ENCODE measurements at places on chromosomes 2 and 18.

GRCh38 chr18:49597157-49597931, 35.5 kb downstream of the LIPG start:
- DNase-seq, result no peak

- DNase-seq, result no peak
Measured at GRCh38 chr2:207854484-207855440, 85.1 kb upstream of the FZD5 start.

DNA sequence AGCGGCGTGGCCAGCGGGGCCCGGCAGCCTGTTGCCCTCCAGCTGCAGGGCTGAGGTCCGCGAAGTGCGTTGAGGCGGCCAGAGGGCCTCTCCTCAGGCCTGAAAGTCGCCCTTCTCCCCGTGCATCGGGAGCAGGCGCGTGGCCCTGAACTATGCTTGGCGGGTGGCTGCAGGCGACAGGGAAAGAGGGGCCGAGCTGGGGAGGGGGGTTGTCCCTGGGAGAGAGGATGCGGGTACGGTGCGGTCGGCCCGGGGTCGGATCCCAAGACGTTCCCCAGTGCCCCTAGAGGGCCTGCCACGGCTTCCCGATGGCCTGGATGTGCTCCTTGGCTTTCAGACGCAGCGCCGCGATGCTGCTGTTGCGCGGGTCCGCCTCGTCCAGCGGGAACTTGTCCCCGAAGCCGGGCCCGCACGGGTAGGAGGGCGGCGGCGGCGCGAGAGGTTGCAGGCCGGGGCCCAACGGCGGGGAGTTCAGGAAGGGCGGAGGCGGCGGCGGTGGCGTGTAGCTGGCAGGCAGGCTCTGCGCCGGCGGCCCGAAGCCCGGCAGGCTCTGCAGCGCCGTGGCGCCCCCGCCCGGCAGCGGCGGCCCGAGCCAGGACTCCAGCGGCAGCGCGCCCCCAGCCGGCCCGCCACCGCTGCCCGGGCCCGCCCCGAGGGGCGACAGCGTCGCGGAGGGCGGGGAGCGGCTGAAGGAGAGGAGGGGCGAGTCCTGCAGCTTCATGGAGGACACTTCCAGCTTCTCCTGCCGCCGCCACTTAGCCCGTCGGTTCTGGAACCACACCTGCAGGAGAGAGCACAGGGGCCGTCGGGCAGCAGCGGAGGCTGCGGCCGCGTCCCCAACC, 4.3 kb downstream of the RAX start:
- no peak for DNase-seq

DNA sequence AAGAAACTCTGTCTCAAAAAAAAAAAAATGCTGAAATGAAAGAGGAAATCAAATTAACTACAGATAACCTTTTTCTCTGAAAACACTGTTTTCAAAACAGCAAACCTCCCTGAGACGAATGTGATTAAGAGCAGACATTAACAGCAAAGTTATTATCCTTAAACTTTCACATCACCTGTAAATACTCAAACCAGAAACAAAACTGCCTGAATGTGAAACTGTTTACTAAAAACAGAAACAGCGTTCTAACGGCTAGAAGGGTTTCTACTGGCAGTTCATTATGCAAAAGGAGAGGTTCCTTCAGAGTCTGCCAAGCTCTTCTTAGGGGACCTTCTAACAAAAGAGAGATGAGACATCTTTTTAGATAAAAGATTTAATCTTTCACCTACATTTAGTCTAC, 45.9 kb downstream of the PNO1 start:
- DNase-seq, result no peak

GRCh38 chr2:115327061-115327460, 884.6 kb downstream of the DPP10 start:
- DNase-seq, result no peak

GRCh38 chr2:1856922-1857321, 112.6 kb upstream of the PXDN start:
- no peak for DNase-seq

DNA sequence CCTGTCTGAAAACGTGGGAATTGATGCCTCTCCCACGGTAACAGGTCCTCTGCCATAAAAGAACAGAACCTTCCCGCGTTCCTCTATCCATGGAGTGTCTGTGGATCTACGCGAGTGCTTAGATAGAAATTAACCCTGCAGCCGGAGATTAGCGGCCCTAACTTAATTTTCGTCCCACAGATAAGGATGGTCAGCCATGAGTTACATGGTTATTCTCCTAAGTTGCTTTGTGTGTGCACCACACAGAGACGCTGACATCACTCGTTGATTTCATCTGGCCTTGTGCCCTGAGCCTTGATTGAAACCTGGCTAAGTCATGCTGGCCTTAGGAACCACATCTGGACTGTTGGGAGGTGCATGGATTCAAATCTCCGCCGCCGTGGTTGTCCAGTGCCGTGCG, 132.1 kb downstream of the GBX2 start:
- no peak for DNase-seq

DNA sequence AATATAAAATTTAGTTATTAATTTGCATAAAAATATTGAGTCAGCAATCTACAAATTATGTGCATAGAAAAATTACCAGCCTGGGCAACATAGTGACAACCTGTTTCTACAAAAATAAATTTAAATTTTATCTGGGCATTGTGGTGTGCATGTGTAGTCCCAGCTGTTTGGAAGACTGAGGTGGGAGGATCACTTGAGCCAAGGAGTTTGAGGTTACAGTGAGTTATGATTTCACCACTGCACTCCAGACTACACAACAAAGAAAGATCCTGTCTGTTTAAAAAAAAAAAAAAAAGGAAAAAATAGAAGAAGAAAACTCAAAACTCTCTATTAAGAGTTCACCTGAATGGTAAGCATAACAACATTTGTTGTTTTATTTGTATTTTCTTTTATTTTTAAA, 1048.4 kb upstream of the CDH2 start:
- DNase-seq, result no peak

- DNase-seq, result no peak
Measured at GRCh38 chr2:78757191-78757590, 268.3 kb upstream of the REG3G start.

- no peak for DNase-seq
Measured at GRCh38 chr2:19786408-19787058, 115.2 kb downstream of the TTC32 start.

DNA sequence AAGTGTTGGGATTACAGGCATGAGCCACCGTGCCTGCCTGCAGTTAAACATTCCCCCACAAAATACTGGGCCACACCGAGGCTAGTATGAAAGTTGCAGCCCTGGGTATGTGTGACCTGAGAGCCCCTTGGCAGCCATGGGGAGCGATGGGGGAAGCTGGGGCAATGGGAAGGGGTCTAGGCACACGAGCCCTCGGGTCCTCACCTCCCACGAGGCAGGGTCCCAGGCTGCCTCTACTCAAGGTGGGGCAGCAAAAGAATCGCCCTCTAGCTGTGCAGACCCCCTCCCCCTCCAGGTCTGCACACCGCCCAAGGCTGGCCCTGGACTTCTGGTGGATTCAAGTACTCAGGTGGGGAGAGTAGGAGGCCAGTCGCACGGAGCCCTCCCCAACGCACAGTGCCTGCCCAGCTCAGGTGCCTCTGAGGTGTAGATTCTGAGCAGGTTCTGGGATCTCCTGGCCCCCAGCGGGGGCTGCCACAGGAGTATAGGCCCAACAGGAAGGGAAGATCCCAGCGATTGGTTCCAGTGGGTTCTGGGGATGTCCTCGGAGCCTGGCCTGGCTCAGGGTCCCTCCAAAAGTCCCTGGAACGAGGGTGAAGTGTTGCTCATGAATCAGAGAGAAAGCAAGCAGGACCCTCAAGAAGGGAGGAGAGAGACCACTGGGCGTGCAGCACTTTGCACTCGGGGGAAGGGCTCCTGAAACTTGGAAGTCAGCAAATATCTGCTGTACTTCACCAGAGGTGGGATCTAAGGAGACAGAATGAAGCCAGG, 2.6 kb downstream of the GPR35 start:
- DNase-seq, result no peak

DNA sequence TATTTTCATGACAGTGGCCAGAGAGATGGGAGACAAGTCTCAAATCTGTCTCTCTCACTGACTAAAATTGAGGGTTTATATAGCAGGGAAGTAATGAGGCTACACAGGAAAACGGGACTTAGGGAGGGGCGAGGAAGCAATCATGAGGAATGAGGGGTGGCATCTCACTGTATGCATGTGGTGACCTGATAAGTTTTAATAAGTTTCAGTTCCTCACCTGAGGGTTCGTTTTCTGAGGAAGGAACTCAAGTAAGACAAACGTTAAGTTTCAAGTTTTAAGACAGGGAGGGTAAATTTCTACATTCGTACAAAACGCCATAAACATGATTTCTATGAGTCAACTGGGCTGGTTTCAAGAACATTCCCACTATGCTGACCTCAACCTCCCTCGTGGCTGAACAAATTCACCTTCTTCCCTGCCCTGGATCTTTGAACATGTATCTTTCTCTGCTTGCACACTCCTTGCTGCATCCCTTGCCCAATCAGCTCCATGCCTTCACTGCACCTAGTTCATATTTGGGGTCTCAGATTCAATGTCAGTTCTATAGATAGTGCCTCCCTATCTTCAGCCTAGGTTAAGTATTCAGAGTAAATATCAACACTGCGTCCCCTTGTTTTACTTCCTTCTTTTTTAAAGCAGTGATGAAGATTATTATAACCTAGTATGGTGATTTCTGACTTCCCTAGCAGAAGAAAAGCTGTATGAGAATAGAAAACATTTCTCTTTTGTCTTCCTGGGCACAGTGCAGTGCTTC, 53.3 kb upstream of the CNTNAP5 start:
- no peak for DNase-seq

DNA sequence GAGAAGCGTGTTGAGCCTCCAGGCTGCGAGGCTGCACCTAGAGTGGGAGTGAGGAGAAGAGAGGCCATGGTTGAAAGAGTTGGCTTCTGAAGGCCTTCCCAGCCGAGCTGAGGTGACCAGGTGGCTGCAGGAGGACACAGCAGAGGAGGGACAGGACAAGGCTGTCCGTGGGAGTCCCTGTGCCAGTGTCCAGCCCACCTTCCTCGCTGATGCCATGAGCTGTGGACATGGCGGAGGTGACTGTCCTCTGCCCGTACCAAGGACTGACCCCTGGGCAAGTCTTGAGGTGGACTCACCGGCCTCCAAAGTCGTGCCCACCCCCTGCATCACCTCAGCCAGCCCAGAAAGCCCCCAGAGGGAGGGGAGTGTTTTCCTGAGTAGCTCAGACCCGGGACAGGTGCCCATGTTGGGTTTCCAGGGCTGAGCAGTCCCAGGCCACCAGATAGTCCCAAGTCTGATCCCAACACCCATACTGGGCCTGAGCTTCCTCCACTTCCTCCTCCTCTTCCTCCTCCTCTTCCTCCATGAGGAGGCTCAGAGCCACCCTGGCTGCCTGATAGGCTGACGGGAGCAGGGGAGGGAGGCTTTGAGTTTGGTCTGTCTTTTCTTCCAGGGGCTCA, 43.0 kb upstream of the FOSL2 start:
- DNase-seq, result no peak

DNA sequence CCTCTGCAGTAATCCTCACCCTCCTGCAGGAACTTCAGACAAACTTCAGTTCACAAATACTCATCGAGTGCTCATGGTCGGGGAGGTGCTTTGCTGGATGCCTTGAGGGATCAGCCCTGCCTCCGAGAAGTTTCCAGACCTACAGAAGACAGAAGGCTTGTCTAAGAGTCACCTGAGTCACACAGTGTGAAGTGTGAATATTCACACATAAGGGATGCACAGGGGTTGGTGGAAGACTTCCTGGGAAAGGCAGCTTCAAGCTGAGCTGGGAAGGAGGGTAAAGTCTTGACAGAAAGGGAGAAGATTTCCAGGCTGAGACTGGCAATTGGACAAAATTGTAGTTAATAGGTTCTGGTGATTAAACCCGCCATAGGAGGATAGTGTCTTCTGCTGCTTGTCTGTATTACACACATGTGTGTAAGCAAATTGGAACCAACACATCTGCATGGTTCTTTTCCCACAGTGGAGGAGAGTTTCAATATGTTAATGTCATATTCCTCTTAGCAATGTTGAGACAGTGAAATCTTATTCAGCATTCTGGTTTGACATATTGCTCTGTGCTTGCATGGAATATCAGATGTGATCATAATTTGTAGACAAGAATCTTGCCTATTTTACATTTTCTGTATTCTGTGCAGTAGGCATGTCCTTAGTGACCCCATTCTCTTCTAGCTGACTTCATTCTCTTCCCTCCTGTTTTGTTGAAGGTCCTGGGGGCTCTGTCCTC, 34.7 kb upstream of the ZNF396 start:
- no peak for DNase-seq

- DNase-seq, result no peak
Measured at GRCh38 chr2:202056611-202057010, 16.4 kb upstream of the KIAA2012 start.

- DNase-seq, result no peak
Measured at GRCh38 chr2:191158747-191159146, 8.0 kb upstream of the STAT4 start.

- DNase-seq, result no peak
Measured at GRCh38 chr2:236934656-236935055, 151.0 kb upstream of the COPS8 start.

GRCh38 chr2:241007111-241007510, 8.7 kb downstream of the SNED1 start:
- no peak for DNase-seq

DNA sequence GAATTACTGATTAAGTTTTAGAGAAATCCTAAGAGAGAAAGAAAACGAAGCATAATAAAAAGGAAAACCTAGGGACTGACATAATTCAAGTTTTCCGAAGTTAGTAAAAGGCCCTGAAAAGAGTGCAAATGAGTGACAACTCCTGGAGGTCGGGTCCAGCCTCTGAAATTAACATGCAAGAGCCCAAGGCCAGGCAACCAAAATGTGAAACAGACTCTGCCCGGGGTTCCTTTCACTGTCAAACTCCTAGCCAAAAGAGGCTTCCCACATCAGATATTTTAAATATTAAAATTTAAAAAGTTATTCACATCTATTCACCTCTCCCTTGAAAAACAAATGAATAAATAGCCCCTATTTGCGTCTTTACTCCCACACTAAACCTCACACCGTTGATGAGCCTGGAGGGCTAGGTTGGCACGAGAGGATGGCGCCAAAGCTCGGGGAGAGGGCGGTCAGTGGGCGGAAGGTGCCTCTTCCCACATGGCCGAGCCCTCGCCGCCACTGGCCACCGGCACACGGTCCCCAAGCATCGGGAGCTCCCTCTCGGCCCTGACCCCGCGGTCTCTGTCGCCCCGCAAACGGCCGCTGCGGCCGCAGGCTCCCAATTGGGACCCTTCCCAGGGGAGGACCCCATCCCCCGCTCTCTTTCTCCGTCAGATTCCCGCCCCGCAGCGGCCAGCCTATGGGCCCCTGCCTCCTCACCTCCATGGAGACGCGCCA, 630 bp downstream of the PPM1G start:
- no peak for DNase-seq

Measured in renal pelvis (tissue), 12 donors.